HS-5 (cell line): ENCODE measurements at places on chromosomes 7 and 10.

DNA sequence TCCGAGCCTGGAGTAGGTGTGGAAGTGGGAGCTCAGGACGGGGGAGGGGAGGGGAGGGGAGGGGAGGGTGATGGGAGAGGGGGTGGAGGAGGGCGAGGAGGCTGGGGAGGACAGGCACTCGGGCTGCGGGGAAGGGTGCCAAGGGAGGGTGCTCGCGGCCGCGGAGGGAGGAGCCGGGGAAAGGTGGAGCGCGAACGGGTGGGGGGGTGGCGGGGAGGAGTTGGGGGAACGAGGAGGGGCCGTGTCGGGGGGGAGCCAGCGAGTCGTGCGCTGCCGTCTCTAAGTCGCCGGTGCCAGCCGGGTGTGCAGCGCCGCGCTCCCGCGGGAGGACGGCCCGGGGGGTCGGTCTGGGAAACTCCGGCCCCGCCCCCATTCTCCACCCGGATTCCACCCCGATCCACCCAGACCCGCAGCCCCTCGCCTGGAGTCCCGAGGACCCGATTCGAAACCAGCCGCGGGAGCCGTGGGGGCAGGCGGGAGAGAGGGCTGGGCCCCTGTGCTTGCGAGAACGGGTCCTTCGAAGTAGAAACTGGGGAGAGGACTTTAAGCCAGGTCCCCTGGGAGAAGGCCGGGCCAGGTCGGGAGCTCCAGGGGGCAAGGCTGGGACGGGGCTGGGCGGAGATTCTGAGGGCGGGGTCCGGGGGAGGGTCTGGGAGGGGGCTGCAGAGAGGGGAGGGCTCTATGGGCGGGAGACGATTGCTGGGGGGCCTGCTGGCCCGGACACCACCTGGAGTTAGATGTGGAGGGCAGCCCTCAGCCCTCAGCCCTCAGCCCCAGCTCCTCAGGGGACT, at the start of gene ZNF467:
Gene ZNF467, minus strand, starts transcription at position 143 of the 791 bp plus-strand sequence. CDS start 2,556 bp downstream, outside the sequence.
- DNase-seq: no peak

DNA sequence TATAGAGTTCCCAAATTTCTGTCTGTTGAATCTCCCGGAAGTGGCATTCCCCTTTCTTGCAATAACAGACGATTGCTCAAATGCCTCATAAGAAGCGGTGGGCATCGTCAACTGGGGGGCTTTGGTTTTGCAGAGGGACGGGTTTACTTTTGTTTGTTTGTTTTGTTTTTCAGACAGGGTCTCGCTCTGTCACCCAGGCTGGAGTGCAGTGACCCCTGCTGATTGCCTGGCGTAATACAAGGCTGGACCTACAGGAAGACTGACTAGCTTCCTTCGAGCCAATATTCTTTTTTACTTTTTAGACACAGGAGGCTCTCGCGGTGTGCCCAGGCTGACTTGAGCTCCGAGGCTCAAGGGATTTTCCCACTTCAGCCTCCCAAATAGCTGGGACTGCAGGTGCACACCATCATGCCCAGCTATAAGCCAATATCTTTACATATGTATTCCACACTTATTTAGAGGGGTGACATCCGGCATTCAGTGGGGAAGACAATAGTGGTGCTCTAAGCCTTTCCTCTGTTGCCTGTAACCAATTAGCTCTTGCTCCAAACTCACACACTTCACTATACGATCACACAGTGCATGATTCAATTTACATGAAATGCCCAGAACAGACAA, 58.1 kb downstream of the FHIP2A start:
- DNase-seq: no peak

GRCh38 chr7:2163600-2164555, 68.9 kb downstream of the MAD1L1 start:
- no peak for DNase-seq

GRCh38 chr10:119536508-119537025, 6.0 kb downstream of the RGS10 start:
- no peak for DNase-seq

GRCh38 chr7:157357129-157358040, 20.6 kb downstream of the DNAJB6 start:
- no peak for DNase-seq

DNA sequence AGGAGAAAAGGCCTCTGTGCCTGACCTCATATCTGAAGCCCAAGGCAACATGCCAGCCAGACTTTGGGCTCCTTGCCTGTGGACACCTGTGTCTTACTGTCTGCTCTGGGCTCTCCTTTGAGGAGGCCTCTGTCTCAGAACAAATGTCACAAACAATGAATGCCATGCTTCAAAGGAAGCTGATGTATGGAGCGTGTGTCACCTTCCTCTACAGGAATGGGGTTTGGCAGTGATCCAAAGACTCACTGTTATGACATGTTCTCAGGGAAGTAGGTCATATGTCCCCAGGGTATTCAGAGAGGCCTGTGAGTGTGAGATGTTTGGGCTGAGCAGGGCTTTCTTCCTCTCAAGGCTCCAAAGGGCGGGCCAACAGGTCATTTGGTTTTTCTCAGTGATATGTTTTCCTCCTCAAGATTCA, 38.4 kb downstream of the PTPRE start:
- peak; percentile 50 for DNase-seq

DNA sequence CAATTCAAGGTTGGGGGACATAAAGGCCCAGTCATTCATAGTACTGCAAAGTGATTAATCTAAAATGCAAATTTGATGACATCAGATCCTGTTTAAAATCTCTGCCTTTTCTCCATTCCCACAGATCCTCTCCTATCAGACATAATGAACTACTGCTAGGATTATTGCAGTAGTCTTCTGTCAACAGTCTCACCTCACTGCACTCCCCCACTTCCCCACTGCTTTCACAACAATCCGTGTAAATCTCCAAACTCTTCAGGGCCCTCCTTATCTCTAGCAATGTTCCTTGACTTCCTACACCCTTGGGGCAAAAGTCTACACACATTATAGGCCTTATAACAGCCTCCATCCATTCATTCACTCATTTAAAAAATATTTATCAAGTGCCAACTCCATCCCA, 112.4 kb downstream of the KBTBD2 start:
- no peak for DNase-seq

- no peak for DNase-seq
Observed at GRCh38 chr10:80599424-80599847, 61.7 kb downstream of the SH2D4B start.
